Femur (tissue), 1 donor: ENCODE measurements at places on chromosomes 7 and 10.

DNA sequence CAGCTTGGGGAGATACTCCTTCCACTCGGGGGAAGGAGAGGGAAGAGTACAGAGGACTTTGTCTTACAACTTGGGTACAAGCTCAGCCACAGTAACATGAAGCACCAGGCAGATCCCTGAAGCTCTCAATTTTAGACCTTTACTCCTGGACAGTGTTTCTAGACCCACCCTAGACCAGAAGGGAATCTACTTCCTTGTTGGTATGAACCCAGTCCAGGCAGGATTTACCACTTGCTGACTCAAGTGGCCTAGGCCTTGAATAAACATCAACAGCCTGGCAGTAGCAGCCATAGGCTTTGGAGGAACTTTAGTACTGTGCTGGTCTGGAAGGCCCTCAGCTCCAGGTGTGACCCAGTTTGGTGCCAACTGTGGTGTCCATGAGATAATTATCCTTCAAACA is 173.1 kb downstream of the ADRA2A start:
- DNase-seq: no peak

DNA sequence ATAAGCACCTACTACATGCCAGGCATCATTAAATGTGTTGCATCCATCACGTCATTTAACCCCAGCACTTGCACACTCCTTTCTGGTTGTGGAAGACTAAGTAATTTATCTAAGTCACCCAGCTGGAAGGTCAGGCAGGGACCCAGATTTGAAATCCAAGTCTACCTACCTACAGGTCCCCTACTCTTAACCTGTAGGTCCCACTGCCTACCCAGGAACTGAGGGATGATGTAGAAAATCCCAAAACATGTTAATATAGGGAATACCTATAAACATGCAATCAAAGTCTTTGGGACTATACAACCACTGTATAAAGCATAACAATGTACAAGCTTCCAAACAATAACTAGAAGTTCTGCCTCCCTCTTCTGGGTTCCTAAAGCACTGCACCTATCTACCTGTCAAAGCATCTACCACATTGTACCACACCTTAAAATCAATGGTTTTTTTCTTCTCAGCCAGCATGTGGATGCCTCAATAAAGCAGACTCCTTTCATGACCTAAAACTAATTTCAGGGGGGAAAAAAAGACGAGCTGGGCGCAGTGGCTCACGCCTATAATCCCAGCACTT is 5.6 kb downstream of the IL6 start:
- DNase-seq: no peak

- DNase-seq: no peak
These were observed 266.8 kb downstream of the SORCS1 start for GRCh38 chr10:106897719-106898118.

DNA sequence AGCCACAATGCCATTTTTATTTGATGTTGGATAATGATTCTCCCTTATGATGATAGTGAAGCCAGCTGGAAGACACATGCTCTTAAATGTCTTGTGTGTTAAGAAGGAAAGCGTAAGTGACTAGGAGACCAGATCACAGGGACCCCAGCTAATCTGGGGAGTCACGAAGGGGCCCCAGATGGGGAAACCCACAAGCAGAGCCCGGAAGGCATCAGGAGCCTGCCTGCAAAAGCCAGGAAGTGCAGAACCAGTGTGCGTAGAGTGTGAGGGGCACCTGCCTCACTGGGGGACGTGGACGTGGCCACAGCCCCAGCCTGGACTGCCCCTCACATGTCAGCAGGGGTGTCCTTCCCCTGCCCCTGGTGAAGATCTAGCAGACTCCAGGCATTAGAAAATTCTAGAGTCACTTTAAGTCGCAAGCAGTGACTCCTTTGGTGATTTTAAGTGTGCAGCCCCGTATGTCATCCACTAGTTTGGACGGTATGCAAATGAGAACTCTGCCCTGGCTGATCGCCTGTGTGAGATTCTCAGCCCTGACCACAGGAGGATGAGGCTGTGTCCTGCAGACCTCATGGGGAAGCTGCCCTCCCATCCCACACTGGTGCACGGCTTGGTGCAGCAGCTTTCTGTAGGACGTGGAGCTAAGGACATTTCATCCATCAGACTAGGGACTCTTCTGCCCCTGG is 243.0 kb downstream of the WDR37 start:
- no peak for DNase-seq

DNA sequence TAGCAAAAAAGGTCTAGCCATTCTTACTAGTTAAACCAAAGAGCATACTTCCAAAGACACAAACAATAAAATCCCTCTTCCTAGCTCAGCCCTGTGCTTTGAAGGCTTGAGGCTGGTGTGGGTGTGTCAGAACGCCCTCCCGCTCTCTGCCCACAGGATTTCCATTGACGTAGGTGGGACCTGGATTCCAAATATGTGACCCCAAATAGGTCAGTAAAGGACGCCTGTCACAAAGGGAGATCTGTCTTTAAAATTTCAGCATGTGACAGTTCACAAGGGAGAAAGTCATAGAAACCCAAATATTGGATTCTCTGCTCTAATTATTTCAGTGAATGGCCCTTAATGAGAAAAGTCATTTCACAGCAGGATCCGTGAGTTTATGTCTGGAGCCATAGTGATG is 39.9 kb upstream of the LYZL1 start:
- DNase-seq: no peak

DNA sequence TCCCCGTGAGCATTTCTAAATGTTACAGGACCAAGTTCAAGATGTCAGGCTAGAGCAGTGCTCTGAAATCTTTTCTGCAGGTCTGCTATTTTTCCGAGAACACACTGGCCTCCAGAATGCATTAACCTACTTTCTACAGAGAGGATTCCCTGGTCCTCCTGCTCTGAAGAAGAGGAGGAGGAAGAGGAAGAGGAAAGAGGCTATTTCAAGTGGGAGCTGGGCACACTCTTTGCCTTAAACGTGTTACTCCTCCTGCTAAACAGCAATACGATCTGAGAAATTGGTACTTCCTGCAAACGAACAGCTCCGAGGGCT is 157.4 kb downstream of the FRMD4A start:
- no peak for DNase-seq

DNA sequence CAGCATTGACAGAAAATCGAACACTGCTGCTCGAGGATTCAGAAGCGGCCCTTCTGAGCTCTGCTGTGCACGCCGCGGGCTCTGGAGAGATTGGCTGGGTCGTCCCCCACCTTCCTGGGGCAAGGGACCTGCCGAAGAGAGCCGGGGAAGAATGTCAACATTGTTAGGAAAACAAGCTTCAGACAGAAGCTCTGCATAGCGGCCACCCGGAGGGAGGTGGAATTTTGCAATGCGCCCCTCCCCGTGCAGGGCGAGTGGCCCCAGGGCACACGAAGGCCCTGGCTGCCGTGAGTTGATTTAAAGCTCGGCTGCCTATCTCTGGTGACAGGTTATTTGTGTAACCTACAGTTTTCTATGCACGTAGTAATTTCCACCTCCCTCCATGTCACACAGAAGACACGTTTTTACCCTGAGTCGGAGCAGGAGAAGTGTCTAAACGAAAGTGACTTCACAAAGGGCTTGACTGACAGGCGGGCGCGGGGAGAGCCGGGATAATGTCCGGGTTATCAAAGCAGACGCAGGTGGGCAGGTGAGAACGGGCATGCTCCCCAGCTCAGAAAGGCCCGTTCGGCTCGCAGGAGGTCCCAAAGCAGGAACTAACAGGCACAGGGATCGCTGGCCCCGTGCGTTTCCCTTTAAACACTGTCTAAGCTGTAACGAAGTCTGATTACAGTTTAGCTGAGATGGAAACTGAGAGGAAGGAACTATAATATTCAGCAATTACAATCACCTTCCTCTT is 84.6 kb downstream of the PDGFA start:
- no peak for DNase-seq

DNA sequence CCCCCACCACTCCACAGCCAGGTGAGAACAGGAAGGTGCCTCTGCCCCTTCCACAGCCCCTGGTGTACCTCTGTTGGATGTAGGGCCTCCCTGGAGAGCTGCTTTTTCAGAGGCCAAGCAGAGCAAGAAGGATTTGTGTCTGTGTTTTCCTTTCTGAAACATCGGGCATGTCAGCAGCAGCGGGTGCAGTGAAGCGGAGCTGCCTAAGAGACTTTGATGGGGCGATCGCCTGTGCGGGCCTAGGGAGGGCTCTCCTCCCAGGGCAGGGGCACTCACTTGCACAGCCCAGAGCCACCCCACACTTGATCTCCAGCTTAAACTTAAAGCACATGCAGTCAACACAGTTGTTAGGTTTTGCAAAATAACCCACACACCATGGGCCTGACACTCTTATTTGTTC is 324.7 kb downstream of the ACTR3B start:
- DNase-seq: no peak

GRCh38 chr7:148697256-148698006 is 1.3 kb upstream of the CUL1 start:
- DNase-seq: peak; percentile 31

- peak; percentile 59 for DNase-seq
These were observed 1.8 kb upstream of the ZNF503 start for GRCh38 chr10:75403144-75403938.

GRCh38 chr10:133127291-133128125 is 32.5 kb upstream of the KNDC1 start:
- DNase-seq: no peak

GRCh38 chr7:75808106-75808505 is 5.5 kb downstream of the CCL24 start:
- no peak for DNase-seq

DNA sequence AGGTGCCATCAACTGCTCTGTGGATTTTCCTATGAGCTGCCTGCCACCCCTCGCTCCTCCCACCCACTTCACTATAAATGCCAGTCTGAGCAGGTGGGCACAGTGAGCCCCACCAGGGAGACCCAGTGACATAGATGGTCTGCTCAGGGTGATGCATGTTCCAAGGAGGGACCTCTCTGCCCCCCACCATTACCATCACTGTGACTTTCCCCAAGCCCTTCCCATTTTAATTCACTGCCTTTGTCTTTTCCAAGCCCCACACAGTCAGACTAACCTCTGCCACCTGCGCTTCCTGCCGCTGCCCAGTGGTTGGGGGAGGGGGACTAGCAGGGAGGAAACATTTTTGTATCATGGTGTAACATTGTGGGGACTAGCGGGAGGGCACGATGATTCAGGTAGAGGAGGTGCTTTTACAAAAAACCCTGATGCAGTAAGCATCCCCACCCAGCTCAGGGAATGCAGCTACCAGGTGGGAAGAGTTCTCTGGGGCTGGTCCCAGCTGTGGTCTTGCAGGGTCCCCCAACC is 24.6 kb downstream of the PRSS2 start:
- DNase-seq: no peak

- no peak for DNase-seq
These were observed 21.5 kb downstream of the C10orf105 start for GRCh38 chr10:71697938-71698709.

DNA sequence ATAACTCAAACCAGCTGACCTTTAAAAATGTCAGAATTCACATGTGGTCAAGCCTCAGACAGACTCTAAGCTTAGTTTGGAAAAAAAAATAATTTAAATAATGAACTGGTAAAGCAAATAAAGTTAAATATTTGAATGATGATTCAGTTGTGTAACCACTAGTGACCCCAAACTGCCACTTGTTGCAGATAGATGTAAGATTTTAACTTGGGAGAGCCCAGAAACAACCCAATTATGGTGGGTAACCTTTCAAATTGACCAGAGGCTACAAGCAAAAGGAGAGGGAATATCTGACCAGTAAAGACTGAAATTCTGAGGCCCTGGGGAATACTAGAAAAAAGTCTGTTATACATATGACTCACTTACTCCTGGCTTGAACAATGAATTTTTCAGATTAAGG is 268.1 kb downstream of the HPSE2 start:
- DNase-seq: no peak

- DNase-seq: no peak
These were observed 168.8 kb downstream of the TMEM26 start for GRCh38 chr10:61284222-61284890.

GRCh38 chr10:71748671-71749191 is 24.6 kb downstream of the VSIR start:
- DNase-seq: peak; percentile 87

DNA sequence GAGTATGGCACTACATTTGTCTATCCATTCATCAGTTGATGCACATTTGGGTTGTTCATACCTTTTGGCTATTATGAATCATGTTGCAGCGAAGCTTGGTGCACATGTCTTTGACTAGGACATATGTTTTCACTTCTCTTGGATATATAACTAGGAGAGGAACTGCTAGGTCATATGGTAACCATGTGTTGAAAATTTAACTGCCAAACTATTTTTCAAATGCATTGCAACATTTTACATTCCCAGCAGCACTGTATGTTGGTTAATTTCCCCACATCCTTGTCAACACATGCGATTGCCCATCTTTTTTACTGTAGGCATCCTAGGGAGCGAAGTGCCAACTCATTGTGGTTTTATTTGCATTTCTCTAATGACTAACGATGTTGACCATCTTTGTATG is 183.4 kb downstream of the PRKCQ start:
- no peak for DNase-seq

DNA sequence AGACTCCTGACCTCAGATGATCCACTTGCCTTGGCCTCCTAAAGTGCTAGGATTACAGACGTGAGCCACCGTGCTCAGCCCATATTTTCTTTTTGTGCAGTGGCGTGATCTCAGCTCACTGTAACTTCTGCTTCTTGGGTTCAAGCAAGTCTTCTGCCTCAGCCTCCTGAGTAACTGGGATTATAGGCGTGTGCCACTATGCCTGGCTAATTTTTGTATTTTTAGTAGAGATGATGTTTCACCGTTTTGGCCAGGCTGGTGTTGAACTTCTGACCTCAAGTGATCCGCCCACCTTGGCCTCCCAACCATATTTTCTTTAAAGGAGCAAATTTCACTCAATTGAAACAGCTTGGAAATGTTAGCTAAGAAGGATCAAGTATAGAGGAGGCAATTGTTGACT is 16.5 kb downstream of the GBF1 start:
- DNase-seq: no peak

- no peak for DNase-seq
These were observed 26.7 kb upstream of the SLF2 start for GRCh38 chr10:100886091-100886490.

DNA sequence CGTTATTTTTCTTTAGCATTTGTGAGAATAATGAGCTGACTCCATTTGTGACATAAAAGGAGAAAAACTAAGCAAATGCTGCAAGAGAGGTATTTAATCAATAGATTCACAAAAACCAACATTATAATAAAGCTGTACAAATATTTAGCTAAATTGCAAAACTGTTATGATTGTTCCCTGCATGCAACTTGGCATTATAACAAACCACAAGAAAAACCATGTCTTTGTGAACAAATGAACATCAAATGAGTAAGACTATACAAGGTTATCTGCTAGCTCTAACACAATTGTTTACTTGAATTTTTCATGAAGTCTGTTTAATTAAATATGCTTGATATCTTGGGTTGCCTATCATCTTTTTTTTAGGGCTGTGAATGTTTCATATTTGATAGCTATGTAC is 50.8 kb upstream of the PPP1R9A start:
- DNase-seq: no peak

DNA sequence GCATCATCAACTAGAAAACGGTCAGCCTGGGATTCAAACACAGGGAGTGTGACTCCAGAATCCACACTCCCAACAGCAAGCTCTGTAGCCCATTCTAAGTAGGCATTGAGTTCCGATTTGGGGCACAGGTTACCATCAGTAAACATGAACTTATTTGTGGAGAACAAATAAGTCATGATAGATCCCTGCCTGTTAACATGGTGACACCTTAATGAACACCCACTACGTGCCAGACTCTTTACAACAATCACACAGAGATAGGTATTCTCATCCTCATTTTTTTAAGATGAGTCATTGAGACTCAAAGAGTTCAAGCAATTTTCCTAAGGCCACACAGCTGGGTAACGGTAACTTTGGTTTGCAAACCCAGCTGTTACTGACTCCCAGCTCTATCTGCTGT is 91.5 kb downstream of the LYZL2 start:
- DNase-seq: no peak

GRCh38 chr7:82945480-82945879 is 217.2 kb downstream of the PCLO start:
- no peak for DNase-seq
